ENCODE measurements at places on chromosomes 4 and X.

- no peak for DNase-seq
Measured at GRCh38 chr4:176741253-176741652, 51.5 kb downstream of the VEGFC start.

DNA sequence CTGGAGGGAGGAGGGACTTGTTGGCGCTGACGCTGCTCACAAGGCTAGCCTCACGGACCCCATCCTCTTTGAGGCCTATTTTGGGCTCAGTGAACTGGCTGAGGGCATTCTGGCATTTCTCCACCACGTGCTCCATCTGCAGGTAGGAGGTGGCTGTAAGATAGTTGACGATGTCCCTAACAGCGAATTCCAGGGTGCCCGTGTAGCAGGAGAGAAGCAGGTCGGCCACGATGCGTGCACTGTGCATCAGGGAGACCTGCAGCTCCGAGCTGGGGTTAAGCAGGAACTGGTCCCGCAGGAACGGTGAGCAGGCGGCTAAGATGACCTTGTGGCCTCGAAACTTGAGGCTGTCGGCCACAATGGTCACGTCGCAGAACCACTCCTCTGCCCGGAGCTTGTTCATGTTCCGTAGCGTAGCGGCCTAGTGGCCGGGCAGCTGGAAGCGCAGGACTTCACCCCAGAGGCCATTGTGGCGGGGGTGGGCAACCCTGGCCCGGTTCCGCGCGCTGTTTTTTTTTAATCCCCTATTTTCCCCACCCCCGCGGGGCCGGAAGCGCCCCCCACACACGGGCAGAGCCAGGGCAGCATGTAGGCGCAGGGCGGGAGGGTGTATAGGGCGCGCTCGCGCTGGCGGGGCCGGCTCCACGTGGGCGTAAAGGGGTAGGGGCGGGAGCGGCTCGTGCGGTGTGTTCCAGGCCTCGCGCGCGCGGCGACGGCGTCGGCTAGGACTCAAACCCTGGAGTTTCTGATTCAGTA, 73.2 kb downstream of the UBE2K start:
- no peak for DNase-seq

GRCh38 chr4:76028350-76028765, 5.1 kb upstream of the CXCL10 start:
- DNase-seq: no peak

DNA sequence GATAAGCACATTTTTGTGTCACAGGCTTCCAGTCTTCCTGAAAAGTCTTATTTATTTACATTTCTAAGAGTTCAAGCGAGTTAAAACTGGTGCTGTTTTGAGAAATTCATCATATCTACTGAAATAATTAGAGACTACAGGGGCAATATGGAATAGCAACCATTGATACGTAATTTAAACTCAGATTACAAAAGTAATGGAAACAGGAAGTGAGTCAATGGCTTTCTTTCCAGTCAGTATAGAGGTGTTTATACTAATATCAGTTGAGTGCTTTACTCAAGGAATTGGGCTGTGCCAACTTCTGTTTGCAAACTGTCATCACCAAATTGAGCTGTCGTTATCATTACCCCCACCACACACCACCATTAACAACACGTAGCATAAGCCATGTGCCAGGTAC, 222.7 kb downstream of the COL25A1 start:
- peak; percentile 1 for DNase-seq

All from AG10803 (cell line).